ENCODE measurements at places on chromosomes 2 and 18.

DNA sequence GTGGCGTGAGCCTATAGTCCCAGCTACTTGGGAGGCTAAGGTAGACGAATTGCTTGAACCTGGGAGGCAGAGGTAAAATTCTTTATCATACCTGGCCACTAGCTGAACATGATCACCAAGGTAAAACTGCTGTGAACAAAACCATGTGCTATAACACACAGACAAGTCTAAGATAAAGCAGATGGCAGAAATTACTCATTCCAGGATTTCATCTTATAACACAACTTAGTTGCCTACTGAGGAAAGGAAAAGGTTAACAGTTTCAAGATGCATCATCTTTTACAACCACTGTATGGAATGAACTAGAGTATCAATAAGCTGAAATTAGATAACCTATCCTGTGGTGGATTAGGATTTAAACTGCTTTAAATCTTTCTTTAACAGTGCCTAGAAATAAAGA lies 8.3 kb downstream of the ARL5A start:
- DNase-seq = no peak

GRCh38 chr2:24747299-24747698 lies 45.9 kb downstream of the PTRHD1 start:
- DNase-seq = no peak

- DNase-seq = no peak
Observed at GRCh38 chr18:9619545-9619944, 5.2 kb upstream of the PPP4R1 start.

DNA sequence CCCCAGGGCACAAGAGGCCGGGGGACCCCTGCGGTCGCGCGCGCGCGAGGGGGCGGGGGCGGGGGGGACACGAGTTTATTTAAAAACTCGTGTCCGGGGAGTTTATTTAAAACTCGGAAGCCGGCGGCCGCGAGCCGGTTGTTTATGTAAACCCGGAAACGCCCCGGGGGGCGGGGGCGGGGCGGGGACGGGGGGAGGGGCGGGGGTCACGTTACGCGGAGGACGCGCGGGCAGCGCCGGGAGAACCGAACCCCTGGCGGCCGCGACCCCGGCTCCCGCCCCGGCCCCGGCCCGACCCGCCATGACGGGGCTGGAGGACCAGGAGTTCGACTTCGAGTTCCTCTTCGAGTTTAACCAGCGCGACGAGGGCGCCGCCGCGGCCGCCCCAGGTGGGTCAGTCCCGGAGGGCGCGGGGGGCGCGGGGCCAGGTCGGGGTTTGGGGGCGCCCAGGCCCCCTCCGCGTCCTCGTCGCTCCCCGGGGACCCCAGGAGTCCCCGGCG lies 4.4 kb downstream of the NFATC1 start:
- peak; percentile 84 for DNase-seq

DNA sequence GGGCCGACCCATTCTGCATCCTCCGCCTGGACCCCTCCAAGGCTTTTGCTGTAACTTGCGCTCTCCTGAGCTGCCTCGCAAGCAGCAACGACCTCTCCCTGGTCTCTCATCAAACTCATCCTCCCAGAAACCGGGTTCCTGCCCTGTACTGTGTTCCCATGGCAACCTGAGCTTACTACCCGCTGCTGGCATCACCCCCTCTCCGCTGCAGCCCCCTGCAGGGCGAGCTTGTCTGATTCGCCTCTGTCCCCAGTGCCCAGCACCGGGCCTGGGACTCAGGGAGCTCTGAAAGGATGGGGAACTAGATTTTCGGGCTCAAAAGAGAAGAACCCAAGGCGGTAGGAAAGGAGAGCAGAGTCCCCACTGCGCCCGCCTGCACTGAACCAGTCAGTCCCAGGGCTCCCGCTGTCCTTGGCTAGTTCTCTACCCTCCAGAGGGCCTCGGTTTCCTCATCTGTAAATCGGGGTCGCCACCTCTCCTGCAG lies 463 bp downstream of the HS1BP3 start:
- DNase-seq = peak; percentile 69

- DNase-seq = no peak
Observed at GRCh38 chr18:79506191-79507075, 110.7 kb downstream of the NFATC1 start.

DNA sequence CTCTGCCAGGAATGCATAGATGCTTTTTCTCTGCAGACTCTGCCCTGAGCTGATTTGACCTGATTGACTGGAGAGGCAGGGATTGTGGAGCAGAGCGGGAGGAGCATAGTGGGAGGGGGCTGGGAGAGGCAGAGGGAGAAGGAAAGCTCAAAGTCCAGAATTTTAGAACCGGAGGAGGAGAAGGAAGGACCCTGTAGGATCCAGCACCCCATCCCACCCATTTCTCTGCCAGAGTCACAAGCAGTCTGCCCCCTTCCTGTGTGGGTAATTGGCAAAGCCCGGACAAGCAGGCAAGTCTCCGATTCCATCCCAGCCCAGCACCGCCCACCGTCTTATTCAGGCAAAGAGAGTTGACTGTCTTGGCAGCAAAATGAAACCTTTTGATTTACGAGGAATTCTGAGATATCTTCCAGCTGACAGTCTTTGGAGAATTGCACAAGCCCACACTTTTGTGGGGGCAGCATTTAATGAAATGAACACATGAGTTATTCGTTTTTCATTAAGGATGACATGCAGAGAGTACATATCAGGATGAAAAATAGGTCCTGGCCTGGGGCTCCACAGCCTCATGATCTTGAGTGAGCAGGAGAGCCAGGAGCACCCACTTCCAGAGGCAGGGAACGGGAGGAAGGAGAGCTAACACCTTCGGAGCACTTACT lies 103.1 kb downstream of the MCFD2 start:
- DNase-seq = peak; percentile 84

DNA sequence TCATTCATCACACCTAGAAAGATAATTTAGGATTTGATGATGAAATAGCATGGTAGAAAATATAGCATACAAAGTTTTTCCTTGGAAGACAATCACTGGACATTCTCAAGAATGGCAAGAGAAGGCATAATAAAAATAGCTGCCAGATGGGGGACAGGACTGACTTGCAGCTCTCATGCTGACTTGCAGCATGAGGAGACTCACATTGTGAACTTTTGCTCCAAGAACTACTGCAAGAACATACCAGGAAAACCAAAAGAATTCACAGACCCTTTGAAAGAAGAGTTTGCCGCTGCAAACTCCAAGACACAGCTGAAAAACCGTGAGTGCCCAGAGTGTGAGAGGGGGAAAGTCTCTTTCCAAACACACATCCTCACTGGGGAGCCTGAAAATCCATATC lies 47.0 kb downstream of the CRYGD start:
- no peak for DNase-seq
